Astrocyte (in vitro differentiated cells and primary cell): ENCODE measurements at places on chromosomes 1 and 21.

- no peak overlapping the region for H3K27ac ChIP-seq
- DNase-seq: peak; percentile 47
- no peak overlapping the region for H3K4me3 ChIP-seq
- no peaks in the 10 kb centered on the region for H3K36me3 ChIP-seq
- peaks cover 8% of the 10 kb centered on the region for H3K27me3 ChIP-seq
- H3K4me1 ChIP-seq: no peaks in the 10 kb centered on the region
Measured at GRCh38 chr1:84772428-84772943, 82.2 kb upstream of the SSX2IP start.

GRCh38 chr21:42833439-42833815, 45.9 kb downstream of the WDR4 start:
- H3K36me3 ChIP-seq: no peaks in the 10 kb centered on the region
- H3K4me3 ChIP-seq: no peak overlapping the region
- H3K4me1 ChIP-seq: no peaks in the 10 kb centered on the region
- no peak overlapping the region for H3K27ac ChIP-seq

DNA sequence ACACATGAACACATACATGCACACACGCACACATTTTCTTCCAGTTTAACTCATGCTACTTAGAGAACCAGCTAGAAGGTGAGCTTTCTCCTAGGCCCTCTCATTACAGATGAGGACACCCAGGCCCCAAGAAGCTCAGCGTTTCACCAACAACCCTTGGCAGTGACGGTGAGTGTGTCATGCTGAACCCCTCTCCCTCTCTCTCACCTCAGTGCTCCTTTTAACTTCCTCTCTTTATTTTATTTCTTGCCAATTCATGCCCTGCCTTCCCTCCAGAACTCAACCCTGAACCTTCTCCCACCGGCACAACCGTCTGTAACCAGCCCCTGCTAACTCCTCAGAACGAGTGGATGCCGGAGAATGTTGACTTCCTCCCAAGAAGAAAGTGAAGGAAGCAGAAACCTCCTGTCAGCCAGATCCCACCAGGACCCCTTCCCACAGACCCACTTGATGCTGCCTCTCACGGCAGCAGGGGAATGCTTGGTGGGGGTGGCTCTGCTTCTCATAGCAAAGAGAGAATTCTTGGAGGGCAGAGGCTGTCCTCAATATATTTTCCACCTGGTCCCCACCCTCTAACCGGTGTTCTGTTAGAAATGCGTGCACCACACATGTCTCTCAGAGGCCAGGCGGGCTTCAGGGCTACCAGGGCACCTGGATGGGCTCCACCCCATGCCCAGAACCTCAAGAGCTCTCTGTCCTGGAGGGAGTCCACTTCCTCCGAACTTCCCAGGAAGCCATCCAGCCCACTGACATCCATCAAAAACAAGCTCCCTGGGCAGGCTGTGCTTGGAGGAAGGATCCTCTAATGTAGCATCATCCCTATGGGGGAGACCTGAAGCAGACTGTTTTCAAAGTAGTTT, 134.0 kb downstream of the TOMM20 start:
- DNase-seq: no peak
- no peaks in the 10 kb centered on the region for H3K36me3 ChIP-seq
- H3K4me3 ChIP-seq: no peak overlapping the region
- no peaks in the 10 kb centered on the region for H3K27me3 ChIP-seq
- peaks cover 23% of the 10 kb centered on the region for H3K4me1 ChIP-seq

DNA sequence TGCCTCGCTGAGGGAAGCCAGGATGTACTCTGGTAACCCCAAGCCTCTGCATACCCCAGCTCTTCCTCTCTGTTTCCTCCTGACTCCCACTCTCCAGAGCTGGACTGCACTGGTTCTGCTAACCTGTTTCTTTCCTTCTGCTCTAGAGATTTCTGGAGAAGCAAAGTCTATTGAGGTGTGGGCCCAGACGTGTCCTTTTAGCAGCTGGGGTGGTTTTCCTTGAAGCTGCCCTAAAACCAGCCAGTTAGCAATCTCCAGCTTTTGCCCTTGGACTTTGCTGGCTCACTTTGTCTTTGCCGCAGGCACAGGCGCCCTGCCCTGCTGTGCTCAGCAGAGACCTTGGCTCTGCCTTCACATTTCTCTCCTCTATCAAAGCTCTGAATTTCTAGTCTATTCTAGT, 171.8 kb upstream of the IVNS1ABP start:
- no peak overlapping the region for H3K27ac ChIP-seq
- no peaks in the 10 kb centered on the region for H3K36me3 ChIP-seq

DNA sequence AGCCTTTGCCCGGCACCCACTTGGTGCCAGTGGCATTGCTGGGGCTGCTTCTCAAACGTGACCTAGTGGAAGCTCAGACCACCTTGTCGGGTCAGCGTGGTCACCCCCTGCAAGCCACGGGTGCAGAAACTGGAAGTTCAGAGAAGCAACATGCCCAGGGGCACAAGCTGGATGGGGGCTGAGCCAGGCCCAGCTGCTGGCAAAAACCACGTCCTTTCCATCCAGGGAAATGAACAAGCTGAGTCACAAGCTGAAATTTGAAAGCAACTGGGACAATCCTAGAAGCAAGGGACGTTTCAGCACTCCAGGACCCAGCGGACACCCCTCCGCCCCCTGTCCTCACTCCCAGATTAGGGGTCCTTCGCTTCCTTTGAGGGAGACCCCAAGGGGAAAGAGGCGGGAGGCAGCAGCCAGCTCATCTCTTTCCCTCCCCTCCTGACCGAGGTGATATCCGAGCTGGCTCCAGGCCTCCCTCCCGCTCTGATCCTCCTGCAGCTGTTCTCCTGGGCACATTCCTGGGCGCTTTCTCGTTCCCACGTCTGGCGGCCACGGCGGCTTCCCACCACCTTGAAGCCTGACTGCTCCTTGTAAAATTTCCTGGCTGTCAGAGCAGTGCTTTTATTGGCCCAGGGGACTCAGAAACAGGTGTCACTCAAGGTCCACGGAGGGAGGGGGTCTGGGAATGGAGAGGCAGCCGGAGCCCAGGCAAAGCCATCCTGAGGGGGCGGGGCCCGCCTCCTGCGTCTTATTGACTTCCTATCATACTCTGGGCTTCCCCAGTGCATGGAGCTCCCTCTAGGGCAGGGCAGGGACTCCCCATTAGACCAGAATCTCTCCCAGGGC, 62.8 kb downstream of the PAX7 start:
- DNase-seq: no peak
- no peak overlapping the region for H3K27ac ChIP-seq
- no peaks in the 10 kb centered on the region for H3K36me3 ChIP-seq
- H3K27me3 ChIP-seq: peaks cover 11% of the 10 kb centered on the region

- DNase-seq: no peak
- no peak overlapping the region for H3K27ac ChIP-seq
- peaks cover 5% of the 10 kb centered on the region for H3K4me1 ChIP-seq
- no peak overlapping the region for H3K4me3 ChIP-seq
Measured at GRCh38 chr1:22258698-22259097, 115.8 kb upstream of the WNT4 start.

- H3K4me1 ChIP-seq: no peaks in the 10 kb centered on the region
- no peaks in the 10 kb centered on the region for H3K36me3 ChIP-seq
- DNase-seq: no peak
- H3K4me3 ChIP-seq: no peak overlapping the region
- no peaks in the 10 kb centered on the region for H3K27me3 ChIP-seq
- no peak overlapping the region for H3K27ac ChIP-seq
Measured at GRCh38 chr1:231786126-231786525, 159.5 kb downstream of the DISC1 start.

DNA sequence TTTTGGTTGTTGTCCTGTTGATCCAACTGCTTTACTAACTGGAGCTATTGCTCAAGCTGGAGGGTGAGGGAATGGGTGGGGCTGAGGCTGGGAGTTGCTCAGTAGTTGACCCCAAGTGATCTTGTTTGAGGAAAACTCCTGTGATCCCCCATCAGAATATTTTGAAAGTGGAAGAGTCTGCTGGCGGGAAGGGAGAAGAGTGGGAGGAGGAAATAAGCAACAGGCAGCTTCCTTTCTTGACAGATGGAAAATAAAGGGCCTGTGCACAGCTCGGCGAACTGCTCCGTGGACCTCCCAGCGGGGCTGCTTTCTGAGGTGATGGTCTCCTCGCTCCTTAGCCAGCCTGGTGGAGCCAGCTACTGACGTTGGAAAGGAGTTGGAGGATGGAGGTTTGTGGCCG, 199.1 kb upstream of the LMO4 start:
- no peak for DNase-seq
- no peaks in the 10 kb centered on the region for H3K27me3 ChIP-seq
- no peak overlapping the region for H3K4me3 ChIP-seq
- H3K4me1 ChIP-seq: peaks cover 3% of the 10 kb centered on the region
- no peak overlapping the region for H3K27ac ChIP-seq
- no peaks in the 10 kb centered on the region for H3K36me3 ChIP-seq
